ENCODE measurements at places on chromosomes 1 and 21.

DNA sequence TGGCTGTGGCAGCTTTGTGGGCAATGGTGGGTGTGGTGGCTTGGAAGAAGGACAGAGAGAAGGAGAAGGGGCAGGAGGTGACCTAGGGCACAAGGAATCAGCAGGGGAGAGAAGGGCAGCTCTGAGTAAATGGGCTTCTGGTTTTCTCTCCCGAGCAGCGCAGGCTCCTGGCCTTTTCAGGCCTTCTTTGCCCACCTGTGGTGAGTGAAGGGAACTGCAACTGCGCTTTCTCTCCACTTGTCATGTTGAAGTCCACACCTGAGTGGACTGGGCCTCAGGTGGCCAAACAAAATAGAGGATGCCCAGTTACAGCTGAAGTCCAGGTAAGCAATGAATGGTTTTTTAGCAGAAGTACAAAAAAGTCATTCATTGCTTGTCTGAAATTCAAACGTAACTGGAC, 29.4 kb upstream of the KCNA10 start:
- DNase-seq, result peak; percentile 25

DNA sequence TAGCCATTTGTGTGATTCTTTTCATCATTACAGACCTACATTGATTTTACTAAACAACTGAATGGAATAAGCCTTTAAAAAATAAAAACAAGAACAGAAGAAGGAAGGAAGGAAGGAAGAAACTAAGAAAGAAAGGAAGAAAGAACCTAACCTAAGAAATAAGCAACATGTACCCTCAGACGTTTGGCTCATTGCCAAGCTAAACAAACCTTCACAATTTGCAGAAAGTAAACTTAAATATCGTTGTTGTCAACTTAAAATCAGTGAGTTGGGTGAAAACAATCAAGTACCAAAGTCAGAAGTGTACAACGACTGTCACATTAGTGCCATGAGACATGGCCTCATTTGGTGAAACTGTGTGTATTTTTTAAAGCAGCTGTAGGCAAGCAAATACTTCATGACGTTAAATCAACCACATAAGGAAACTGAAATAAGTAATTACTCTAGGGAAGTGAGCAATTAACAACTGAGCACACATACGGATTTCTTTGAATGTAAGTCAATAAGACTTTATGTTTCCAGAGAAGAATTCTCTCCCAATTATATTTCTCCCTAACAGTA, 313.1 kb upstream of the TMPRSS15 start:
- no peak for DNase-seq

DNA sequence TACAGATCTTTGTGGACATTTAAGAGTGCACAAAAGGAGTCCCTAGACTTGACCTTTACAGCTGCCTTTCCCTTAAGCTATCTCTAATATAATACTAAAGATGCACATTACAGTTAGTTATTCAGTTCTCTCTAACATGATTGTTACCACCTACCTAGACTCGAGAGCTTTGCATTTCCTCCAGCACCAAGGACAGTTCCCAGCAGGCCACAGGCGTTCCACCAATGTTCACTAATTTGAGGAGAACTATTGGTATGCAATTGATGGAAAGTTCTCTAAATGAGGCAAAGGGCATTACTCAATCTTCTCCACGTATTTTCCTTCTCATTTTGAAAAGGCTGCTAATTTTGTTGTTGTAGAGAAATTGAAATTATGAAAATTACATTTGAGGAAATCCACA, 5.4 kb upstream of the NTNG1 start:
- no peak for DNase-seq

- peak; percentile 39 for DNase-seq
These were observed 81.8 kb downstream of the LAMC2 start for GRCh38 chr1:183267646-183268431.

DNA sequence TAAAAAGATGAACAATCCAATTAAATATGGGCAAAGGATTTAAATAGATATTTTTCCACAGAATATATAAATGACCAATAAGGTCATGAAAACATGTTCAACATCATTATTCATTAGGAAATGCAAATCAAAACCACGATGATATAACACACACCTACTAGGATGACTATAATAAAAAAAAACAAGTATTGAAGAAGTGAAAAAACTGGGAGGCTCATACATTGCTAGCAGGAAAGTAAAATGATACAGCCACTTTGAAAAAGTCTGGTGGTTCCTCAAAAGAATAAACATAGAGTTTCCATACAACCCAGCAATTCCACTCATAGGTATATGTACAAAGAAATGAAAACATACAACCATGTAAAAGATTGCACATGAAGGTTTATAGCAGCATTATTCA, 75.7 kb upstream of the RAB4A start:
- DNase-seq, result no peak

DNA sequence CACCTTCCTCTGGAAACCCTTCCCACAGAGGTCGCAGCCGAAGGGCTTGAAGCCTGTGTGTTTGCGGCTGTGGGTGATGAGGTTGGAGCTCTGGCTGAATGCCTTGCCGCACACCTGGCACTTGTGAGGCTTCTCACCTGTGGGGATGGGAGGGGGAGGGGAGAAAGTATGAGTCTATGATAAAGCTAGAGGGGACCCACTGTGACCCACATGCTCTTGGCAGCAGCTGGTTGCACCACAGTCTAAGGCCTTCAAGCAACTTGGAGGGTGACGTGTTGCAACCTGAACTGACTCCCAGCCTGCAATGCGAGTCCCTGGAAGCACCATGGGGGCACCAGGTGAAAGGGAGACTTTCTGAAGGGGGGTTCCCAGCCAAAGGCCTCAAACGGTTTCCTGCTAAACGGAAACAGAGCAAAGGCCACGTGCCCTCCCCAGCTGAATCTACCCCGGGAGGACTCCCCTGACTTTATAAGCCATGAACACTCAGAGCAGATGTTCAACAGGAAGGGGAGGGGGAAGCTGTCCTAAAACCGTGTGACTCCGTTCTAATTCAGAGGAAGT, 10.6 kb downstream of the GFI1 start:
- DNase-seq, result no peak

DNA sequence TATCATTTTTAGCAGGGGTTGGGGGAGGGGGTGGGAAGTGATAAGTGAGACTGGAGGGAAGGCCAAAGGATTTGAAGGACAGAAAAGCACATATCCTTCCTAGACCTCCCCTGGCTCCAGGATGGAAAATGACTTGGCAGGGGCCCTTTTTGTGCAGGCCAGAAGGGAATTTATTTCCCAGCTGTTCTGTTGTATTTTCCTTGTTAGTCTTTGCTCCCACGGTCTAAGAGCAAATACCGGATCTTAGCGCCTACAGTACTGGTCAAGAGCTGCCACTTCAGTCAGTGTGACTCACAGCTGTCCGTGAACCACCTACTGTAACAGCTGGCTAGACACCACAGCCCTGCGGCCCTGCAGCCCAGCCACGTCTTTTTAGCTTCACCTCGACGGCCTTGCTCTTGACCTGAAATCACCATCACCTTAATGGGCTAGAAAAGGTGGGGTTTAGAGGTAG, 51.0 kb upstream of the ERRFI1 start:
- peak; percentile 92 for DNase-seq

GRCh38 chr1:183838221-183838620, 33.3 kb downstream of the RGL1 start:
- no peak for DNase-seq

GRCh38 chr1:116494353-116494692, 76.5 kb downstream of the CD58 start:
- no peak for DNase-seq

- DNase-seq, result no peak
These were observed 364.5 kb upstream of the DUSP10 start for GRCh38 chr1:222106377-222106776.

DNA sequence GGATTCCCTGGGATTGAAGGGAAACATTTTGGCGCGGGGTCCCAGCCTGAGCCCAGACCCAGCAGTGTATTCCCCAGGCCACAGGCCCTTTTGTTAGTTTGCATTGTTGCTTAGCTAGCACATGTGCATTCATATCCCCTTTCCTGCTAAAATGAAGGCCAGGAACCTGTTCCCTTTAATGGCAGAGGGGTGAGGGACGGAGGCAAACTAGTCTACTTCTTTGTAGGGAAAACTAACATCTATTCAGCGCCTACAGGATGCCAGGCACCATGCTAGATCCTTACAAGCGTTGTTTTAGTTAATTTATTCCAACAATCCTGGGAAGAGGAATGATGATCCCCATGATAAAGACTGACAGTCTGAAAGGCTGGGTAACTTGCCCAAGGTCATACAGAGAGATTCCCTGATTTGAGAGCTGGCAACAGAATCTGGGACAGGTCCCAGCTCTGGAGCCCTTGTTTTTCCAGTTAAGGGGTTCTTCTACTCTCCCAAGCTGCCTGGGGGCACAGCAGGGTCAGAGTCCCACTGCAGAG, 595 bp upstream of the E2F2 start:
- DNase-seq, result no peak

DNA sequence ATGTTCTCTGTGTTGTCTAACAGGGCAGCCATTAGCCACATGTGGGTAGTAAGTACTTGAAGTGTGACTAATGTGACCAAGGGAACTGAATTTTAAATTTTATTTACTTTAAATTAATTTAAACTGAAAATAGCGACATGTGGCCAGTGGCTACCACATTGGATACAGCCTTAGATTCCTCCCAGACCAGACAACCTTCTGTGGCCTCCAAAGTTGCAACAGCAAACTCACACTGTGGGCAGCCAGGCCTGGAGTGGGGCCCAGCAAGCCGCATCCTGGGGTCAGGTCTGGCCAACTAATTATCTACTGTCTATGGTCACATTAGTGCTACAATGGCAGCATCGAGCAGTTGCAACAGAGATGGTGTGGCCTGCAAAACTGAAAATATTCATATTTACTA, 11.7 kb downstream of the EIF2D start:
- DNase-seq, result no peak

- no peak for DNase-seq
These were observed 2.3 kb downstream of the ACTL8 start for GRCh38 chr1:17757426-17757825.

- peak; percentile 86 for DNase-seq
These were observed 13.9 kb upstream of the EDN2 start for GRCh38 chr1:41498391-41498790.

DNA sequence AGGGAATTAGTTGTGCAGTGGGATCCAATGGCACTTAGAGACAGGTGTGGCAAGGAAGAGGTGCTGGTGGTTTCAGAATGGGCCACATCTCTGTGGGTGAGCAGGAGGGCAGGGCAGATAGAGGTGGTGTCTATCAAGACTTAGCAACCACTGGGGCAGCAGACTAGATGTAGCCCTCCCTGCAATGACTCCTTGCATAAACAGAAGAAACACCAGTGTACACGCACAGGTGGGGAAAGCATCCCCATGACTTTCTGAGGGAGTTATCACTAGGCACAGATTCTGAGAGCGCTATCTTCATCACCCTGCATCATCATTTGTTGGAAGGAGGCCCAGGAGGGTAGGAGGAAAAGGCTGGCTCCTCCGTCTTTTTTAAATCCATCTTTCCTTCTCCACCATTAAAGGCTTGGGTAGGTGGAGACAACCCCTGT, 58.4 kb downstream of the PLXNA2 start:
- peak; percentile 81 for DNase-seq

- no peak for DNase-seq
These were observed 18.1 kb downstream of the CITED4 start for GRCh38 chr1:40844079-40844478.

DNA sequence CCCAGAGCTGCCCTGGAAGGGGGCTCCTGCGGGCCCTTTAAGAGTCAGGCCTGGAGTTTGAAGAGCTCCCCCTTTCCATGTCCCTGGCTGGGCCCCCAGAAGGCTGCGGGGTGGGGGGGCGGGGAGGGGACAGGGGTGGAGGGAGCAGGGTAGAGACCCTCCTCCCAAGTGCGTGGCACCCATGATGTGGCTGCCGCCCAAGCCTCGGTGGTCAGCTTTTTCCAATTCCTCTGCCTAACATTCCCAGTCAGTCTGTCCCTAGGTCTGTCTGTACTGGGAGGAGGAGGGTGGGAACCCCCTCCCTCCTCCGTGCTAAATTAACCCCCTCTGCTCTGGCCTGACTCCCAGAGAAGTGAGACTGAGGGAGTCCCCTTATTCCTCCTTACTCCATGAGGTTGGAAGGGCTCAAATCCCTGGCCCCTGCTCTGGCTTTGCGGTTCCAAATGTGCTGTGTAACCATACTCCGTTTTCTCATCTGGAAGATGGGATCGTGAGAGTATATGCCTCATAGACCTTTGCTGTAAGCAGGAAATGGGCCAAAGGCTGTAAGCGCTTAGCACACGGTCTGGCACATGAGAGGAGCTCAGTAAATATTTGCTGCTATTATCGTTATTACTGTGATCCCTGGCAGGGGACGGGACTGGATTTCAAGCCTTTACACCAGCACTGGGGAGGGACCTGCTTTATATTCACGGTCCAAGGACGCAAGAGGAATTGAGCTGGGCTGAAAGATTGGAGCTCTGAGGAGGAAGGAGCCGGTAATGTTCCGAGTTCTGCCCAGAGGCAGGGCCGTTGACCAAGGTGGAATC, 658 bp upstream of the COL16A1 start:
- no peak for DNase-seq

GRCh38 chr1:239960366-239960765, 131.3 kb upstream of the FMN2 start:
- DNase-seq, result no peak

- no peak for DNase-seq
These were observed 37.6 kb downstream of the MCOLN2 start for GRCh38 chr1:84959294-84959693.

DNA sequence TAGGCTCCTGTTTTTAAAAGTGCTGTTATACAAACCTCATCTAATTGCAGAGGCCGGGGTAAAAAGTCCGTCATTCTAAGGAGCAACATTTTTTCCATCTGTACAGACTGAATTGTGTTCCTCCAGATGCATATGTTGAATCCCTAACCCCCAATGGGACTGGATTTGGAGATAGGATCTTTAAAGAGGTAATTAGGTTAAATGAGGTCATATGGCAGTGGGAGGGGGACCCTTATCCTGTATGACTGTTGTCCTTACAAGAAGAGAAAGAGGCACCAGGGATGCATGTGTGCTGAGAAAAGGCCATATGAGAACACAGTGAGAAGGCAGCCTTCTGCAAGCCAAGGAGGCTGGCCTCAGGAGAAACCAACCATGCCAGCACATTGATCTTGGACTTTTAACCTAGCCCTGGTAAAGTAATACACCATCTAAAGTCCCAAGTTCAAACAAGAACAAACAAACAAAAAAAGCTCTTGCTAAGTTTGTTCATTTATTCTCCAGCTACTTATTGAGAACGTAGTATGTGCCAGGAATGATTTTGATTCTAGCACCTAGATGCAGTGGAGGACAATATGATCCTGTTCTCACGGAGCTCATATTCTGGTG, 352.4 kb downstream of the NTNG1 start:
- DNase-seq, result no peak

DNA sequence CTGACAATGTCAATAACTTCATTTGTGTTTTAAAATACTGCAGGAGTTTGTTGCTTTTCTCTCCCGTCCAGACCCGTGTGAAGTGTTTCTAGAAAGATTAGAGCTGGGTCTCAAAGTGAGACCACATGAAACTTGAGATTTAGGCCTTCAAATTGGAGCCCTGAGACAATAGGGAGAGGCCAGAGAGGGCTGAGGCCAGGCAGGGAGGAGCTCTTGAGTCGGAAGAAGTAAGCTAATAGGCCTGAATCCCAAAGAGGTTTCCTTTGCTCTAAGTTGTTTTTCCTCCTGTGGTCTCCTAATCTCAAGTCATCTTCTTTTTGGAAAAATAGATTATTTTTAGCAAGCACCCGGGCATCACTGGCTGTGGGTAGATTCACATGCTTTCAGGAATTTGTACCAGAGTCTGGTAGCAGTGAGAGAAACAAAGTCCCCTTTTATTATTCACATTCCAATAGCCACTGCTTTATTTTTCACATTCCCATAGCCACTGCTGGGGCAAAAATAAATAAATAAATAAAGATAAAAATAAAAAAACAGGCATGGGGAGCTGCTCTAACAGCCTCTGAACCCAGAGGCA, 25.6 kb downstream of the CD244 start:
- DNase-seq, result peak; percentile 29
